ENCODE measurements at places on chromosomes 11 and 22.

GRCh38 chr11:108734956-108735559 is 70.2 kb downstream of the DDX10 start:
- no peak for DNase-seq

DNA sequence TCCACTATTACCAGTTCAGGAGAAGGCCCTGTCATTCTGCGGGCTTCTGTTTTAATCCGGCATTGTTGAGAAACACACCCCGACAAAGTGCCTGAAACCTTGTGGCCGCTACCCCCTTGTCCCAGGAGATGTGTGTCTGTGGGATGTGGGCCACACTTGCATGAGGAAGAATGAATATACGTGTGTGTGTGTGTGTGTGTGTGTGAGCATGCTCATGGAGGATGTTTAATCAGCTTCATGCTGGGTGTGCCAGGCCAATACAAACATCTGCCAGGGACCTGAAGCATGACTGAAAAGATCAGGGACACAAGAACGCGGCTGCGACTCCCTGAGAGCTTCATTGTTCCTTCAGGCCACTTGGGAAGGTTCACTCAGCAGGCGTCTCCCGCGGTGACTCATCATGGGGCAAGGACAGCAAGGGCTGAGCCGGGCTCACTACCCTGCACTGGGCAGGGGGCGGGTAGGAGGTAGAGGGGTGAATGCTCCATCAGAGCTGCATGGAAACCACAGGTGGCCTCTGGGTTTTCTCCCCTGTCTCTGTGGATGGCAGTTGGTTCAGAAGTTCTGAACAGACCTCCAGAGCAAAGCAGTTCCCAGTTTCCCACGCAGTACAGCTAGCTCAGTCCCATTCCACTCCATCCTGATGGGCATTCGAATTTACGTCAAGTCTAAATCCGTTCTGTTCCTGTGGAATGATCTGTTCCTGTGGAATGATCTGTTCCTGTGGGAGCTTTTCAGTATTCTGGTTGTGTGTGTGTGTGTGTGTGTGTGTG is 7.0 kb upstream of the MALAT1 start:
- DNase-seq: peak; percentile 39

GRCh38 chr22:18022876-18023275 is 1.5 kb downstream of the MICAL3 start:
- no peak for DNase-seq

GRCh38 chr11:62430425-62430824 is 11.6 kb downstream of the SCGB1A1 start:
- DNase-seq: no peak

- DNase-seq: no peak
Observed at GRCh38 chr11:22466809-22467208, 128.6 kb downstream of the SLC17A6 start.

DNA sequence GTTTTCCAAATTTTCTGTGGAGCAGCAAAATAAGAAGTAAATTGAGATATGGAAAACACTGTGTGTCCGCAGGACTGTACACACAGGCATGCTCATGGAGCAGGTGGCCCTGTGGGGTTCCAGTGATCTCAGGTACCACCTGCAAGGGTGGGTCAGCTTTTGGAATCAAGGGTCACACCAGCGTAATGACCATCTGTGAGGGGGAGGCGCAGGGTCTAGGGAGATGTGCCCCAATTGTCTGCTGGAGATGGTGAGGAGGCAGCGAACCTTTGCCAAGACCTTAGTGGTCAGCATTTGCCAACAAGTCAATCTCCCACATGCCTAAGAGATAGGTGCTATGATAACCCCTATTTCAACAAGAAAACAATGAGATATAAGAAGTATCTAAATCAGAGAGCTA is 49.4 kb downstream of the SHANK2 start:
- DNase-seq: no peak

GRCh38 chr11:32259641-32260081 is 168.8 kb downstream of the RCN1 start:
- DNase-seq: peak; percentile 37

- peak; percentile 50 for DNase-seq
Observed at GRCh38 chr22:43993072-43993760, 30.9 kb upstream of the PARVB start.

DNA sequence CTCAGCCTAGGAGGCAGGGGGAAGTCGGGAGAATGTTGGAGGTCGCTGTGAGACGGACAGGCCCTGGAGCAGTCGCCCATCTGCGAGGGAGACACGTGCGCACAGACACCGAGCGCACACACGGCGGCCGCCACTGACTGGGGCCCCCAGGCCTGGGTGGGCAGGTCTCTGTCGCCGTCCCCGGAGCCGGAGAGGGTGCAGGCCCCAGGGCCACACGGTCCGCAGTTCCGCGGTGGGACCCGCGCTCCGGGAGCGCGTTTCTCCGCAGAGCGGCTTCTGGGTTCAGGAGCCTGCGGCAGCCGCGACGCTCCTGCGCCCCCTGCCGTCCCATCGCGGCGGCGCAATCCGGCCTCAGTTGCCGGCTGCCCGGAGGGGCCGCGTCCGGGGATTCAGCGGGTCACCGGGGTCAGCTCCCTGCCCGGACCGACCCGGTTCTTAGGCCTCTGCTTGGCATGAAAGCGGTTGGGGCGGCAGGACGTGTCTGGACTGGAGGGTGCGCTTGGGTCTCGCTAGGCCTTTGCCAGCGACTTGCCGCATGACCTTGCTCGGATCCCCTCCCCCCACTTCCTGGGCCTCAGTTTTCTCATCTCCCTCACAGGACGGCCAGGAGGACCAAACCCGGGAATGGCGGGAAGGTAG is 31.2 kb downstream of the PDE2A start:
- DNase-seq: peak; percentile 93

DNA sequence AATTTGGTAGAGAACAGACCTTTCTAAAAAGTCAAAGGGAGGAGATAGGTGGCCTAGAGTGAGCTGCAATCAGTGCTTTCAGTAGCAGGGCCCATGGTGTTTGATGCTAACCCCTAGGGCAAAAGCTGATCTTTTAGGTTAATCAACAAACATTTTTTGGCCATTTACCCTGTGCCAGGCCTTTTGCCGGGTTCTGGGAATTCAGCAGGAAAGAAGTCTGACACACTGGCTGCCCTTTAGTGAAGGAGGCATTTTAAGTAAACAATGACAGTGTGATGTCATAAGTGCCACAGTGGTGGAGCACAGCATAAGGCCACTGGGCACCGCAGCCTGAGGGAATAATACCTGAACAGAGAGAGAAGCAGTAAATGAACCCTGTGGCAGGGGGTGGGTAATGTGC is 29.0 kb downstream of the C22orf31 start:
- DNase-seq: no peak

DNA sequence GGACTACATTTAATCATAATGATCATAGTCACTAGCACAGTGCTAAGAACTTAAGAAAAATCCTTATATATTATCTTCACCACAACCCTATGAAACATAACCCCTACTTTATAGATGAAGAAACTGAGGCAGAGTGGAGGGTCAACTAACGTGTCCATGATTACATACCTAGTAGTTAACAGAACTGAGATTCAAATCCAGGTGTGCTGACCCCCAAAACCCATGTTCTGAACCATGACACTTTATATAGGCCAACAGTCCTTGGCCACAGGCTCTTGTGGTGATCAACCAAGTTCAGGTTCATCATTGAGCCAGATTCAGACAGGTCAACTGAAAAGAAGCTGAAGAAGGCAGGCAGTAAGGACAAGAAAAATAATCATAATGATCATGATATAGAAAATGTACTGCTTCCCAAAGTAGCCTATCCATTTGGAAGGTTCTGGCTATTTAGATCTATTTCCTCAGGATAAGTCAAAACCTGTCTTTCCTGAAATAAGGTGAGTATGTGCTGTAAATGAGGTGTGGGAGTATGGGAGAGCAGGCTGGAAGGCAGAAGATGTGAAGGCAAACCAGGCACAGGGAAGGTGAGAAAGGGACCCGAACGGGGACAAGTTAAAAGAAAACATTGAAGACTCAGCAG is 39.7 kb downstream of the MAPK1 start:
- DNase-seq: no peak

GRCh38 chr11:127625402-127625801 is 624.8 kb upstream of the KIRREL3 start:
- DNase-seq: no peak

- no peak for DNase-seq
Observed at GRCh38 chr11:97943493-97943892, 1077.3 kb upstream of the CNTN5 start.

GRCh38 chr22:19568337-19569275 is 44.4 kb upstream of the CLDN5 start:
- DNase-seq: no peak

GRCh38 chr11:9138612-9139579 is 47.5 kb upstream of the SCUBE2 start:
- no peak for DNase-seq

- DNase-seq: no peak
Observed at GRCh38 chr11:58923300-58923788, 15.9 kb upstream of the GLYATL1 start.

GRCh38 chr11:67382276-67383136 is 9.1 kb upstream of the CLCF1 start:
- DNase-seq: peak; percentile 60

- DNase-seq: no peak
Observed at GRCh38 chr22:30337461-30337778, 10.7 kb upstream of the TBC1D10A start.

GRCh38 chr11:45593992-45594391 is 71.4 kb downstream of the CHST1 start:
- DNase-seq: no peak

- no peak for DNase-seq
Observed at GRCh38 chr11:64745189-64745520, 1.2 kb upstream of the RASGRP2 start.

DNA sequence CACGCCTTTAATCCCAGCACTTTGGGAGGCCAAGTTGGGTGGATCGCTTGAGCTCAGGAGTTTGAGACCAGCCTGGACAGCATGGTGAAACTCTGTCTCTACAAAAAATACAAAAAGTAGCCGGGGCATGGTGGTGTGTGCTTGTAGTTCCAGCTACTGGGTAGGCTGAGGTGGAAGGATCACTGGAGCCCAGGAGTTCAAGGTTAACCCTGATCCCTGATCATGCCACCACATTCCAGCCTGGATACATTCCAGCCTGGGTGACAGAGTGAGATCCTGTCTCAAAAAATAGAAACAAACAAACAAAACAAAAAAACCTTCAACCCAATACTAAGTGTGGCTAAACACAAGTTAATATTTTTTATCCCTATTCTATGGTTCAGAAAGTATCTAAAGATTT is 66.4 kb upstream of the CLNS1A start:
- DNase-seq: no peak

- DNase-seq: no peak
Observed at GRCh38 chr11:69355346-69355940, 61.5 kb downstream of the MYEOV start.

GRCh38 chr22:50613291-50613981 is 12.8 kb downstream of the MAPK8IP2 start:
- DNase-seq: no peak

DNA sequence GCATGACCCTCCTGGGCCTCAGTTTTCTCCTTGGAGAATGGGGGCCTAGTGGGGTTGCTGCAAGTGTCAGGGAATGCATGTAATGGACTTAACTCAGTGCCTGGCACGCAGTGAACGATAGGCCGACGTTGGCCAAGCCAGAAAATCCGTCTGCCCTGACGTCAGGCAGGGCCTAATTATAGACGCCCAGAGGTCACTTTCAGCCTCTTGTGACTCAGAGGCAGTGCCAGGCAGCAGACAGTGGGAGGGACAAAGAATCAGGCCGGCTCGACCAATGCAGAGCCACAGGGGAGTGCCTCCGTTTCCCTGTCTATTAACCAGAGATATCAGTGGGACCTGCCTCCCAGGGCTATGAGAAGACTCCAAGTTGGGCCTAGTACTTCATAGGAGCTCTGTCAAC is 115.0 kb downstream of the MN1 start:
- no peak for DNase-seq

- no peak for DNase-seq
Observed at GRCh38 chr22:23047265-23047664, 23.1 kb upstream of the GNAZ start.

- no peak for DNase-seq
Observed at GRCh38 chr11:95585069-95585751, 204.4 kb downstream of the FAM76B start.

- no peak for DNase-seq
Observed at GRCh38 chr11:528166-528814, 7.1 kb downstream of the HRAS start.

- DNase-seq: no peak
Observed at GRCh38 chr11:93783362-93783761, 720 bp upstream of the MED17 start.

GRCh38 chr22:46637711-46638600 is 17.8 kb downstream of the GRAMD4 start:
- no peak for DNase-seq

Measured in right kidney (tissue), 9 donors.